AG10803 (cell line): ENCODE measurements at places on chromosomes 5 and 9.

DNA sequence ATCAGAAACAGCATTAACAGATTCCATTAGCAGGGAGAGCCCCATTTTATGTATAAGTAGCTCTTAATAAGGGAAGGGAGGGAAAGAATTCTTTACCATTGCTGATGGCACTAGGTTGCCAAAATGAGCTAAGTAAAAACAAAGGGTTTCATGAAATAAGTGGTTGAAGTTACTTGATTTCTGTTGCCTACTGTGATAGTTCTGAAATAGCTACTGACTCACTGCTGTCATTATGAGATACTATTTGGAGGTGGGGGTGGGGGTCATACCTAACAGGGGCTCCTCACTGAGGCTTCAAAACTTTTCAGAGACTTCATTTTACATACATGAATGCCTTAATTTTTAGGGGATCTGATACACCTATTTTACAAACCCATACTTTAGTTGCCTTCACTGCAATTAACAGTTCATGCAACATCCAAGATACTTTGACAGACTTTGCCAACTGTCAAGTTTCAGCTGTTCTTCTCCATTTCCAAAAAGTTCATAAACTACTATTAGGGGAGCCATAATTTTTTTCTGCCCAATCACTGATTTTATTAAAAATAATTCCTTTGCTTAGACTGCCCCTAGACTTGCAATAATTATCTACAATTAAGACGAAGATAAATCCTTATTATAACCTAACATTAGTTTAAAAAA, 4.6 kb downstream of the HOMER1 start:
- DNase-seq, result no peak

- DNase-seq, result no peak
Observed at GRCh38 chr5:139131921-139132432, 66.2 kb downstream of the SIL1 start.

DNA sequence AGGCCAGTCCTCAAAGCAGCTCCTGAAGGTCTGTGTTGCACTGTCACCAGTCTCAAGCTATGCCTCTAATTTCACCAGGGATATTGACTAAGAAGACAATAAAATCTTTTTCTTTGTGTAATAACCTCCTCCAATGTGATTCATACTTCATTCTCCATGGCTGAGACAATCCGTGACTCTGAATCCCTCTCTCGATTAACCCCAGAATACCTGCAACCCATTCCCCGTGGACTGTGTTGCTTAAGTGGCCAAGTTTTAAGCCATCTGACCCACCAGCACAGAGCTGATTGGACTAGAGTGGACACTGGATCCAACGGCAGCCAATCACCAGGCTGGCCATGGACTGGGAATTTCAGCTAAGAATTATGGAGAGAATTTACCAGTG, 5.4 kb upstream of the CCIN start:
- DNase-seq, result peak; percentile 60

- no peak for DNase-seq
Observed at GRCh38 chr5:154993461-154993860, 20.1 kb upstream of the KIF4B start.

- no peak for DNase-seq
Observed at GRCh38 chr5:82863266-82863665, 213.9 kb downstream of the TMEM167A start.

DNA sequence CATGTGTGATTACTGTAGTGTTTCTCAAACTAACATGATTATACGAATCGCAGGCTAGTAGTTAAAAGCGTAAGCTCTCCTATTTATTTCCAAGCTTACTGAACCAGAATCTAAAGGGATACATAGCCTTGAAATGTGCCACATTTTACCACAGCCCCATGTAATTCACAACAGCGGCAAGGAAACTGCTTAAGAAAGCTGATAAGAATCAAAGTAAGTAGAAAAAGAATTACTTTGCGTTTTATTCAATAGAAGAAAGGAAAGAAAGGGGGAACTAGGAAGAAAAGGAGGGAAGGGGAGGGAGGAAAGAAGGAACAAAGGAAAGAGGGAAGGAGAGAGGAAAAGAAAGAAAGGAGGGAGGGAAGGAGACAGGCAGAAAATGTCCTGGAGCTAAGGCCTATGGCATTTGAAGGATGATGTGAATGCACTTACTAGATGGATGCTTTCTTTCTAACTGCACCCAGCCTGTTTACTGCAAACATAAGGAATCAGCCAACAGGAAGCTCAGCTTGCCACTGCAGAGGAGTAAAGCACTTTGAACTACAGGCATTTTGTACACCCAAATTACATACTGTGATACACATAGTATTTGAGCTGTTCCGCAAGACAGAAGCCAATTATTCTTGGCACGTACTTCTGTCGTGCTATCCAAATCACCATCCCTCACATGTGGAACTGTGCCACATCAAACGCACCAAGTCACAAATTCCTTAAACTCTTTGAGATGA, 521.7 kb downstream of the RAB3C start:
- no peak for DNase-seq

- DNase-seq, result no peak
Observed at GRCh38 chr9:136328011-136328621, 777 bp downstream of the GPSM1 start.

- DNase-seq, result no peak
Observed at GRCh38 chr9:80649496-80649895, 1039.9 kb downstream of the TLE1 start.

DNA sequence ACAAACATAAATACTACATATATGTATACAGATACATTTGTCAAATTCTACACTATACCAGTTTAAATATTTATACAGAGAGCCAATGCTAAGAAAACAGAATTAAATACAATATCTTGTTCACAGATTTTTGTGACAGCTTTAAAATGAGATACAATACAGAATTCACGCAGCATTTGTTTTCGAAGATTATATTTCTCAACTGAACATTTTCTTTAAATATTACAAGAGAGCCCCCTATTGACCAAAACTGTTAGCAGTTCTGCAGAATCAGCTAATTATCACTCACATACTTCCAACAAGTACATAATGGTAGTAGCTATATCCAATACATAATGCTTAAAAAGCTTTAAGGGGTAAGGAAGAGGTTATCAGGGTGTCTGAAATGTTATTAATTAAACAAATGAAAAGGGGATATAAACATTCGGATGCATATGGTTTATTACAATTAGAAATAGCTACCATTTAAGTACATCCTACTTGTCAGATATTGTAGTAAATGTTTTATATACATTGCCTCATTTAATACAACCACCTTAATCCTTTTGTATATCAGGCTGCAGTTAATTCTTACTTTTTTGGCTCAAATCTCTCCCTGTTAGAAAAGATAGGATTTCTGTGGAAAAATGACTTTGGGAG, 31.7 kb downstream of the ZDHHC21 start:
- peak; percentile 24 for DNase-seq

- peak; percentile 62 for DNase-seq
Observed at GRCh38 chr9:3337515-3338225, 188.1 kb downstream of the RFX3 start.

DNA sequence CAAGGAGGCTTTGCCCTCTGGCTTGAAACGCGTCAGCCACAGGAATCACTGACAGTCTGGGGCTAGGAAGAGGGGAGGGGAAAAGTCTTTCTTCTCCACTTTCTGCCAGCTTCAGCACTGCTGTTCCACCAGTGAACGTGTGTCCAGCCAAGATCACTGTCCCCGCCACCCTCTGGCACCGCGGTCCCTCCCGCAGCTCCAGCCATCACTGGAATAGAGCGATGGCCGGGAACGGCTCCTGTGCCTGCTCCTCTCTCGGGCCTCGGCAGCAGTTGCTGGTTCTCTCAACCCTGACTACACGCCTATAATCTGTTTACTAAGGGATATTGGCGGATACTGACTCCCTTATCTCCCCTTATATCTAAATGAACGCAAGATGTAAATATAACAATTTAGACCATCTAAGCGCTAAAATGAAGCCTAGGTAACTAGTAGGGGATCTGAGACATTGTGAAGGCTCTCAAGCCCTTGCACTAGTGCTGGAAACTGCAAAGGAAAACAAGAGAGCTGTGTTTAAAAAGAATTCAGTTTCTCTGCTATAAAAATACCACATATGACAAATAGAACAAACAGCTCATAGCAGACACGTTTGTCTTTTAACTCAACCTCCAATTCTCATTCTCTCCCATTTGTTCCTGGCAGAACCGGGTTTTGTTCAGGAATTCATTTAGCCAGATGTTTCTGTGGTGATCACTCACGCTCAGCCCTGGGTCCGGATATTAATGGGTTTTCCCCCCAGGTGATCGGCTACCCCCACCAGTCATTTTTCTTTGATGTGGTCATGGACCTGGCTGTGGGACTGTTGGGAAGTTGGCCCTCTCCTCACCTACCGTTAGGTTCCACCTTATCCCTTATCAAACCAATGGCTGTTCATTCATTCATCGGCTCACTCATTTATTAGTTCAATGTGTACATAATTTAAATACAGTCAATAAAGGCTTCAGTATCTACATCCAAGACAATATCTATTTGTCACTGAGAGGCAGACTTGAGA, 149.8 kb downstream of the MED10 start:
- DNase-seq, result peak; percentile 33

DNA sequence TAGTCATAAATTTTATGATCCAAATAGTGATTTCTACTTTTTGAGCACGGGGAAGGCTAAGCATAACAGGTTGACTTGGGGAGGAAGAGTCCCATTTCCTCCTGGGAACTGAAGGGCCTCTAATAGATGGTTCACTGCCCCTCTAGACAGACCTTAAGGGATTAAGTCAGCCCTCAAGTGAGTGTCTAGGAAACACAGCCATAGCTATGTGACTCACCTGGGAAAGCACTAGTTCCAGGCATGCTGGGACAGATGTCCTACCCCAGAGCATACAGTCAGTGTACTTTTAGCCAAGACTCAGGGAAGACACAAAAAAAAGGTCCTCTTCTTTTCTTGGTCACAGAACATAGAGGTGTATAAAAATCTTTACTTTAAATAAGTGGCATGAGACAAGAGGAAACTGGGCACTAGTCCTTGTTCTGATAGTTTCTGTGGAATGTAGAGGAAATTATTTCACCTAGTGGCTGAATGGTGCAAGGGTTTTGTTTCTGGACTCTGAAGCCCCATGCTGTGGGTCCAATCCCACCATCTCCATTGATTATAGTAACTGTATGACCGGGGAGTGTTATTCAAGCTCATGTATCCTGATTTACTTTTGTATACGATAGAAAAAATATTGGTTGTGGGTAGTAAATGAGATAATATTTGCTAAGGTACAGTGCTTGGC, 86.0 kb downstream of the NREP start:
- no peak for DNase-seq

DNA sequence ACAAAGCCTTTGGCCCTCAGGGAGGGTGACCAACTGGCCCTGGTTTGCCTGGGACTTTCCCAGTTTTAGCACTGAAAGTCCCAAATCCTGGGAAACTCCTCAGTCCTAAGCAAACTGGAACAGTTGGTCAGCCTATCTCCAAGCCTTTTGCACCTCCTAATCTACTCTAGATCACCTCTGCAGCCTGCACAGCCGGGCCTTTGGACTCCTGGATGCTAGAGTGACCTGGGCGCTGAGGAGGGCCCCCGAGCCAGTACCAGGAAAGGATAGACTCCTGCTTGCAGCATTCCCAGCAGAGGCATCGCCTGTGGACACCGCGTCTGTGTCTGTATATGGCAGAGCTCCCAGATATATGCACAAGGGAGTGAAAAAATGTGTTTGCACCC, 15.1 kb downstream of the IRF1 start:
- DNase-seq, result no peak

DNA sequence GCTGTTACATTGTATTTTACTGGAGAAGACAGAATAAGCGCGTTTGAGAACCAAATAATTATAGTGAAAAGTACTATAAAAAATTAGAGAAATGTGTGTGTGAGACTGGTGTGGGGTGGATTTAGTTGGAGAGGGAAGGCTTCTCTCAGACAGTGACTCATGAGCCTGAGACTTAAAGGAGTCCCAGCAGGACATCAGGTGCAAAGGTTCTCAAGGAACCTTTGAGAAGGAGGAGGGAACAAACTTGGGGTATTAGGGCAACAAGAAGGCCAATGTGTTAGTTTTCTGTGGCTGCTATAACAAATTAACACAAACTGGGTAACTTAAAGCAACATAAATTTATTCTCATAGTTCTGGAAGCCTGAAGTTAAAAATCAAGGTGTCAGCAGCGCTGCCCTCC, 4.9 kb downstream of the DDX4 start:
- DNase-seq, result no peak

GRCh38 chr5:14863105-14863504, 8.5 kb downstream of the ANKH start:
- DNase-seq, result no peak

- no peak for DNase-seq
Observed at GRCh38 chr5:71949772-71950171, 157.5 kb upstream of the MAP1B start.

DNA sequence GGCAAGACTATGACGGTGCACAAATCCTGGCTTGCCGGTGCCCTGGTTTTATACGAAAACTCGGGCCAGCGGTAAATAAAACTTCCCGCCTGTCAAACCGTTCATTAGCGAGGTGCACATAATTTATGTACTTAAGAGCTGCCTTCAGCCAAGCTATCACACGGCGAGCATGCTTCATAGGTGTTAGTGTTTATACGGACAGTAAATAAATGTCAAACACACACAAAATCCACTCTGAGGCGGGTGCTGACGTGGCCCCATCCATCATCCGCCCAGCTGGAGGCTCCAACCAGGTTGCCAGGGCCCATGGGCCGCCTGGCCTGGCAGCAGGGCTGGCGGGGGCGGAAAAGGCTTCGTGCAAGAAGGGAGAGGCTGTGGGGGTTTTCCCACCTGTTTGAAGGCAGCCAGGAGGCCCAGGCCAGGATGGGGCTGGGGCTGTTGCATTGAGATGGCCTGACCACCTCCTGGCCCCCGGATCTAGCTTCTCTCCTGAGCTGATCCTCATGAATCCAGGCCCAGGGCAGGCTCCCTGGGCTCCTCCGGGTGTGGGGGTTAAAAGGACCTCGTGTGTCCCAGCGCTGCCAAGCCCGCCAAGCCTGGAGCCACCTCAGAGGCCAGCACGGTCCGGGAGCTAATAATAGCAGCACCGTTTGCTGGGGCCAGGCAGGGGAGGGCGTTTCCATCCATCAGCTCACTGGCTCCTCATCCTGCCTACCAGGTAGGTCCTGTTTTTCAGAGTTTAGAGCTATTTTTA, 43.2 kb downstream of the BARX1 start:
- DNase-seq, result no peak

- DNase-seq, result no peak
Observed at GRCh38 chr5:13843175-13843846, 101.2 kb downstream of the DNAH5 start.

GRCh38 chr5:111869681-111870080, 112.7 kb upstream of the NREP start:
- peak; percentile 72 for DNase-seq

DNA sequence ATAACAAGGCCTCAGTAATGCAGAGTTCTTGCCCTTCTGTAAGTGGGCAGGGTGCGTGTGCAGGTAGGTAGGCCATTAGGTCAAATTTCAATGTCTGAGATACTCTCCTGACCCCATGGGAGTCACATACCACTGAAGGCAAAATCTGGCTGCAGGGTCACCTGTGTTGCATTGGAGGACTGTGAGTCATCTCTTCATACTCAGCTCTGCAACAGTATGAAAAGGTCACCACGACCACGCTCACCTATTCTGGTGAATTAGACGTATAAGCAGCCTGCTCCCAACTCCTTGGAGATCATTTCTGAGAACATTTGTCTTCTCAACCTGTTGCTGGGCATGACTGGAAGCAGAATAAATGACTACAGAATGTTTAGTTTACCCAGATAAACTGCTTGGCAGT, 599.8 kb downstream of the PDE4D start:
- no peak for DNase-seq

- DNase-seq, result no peak
Observed at GRCh38 chr5:25091921-25092320, 447.1 kb upstream of the CDH10 start.
